ENCODE measurements at places on chromosomes 5 and 9.

GRCh38 chr5:173550641-173551040 is 65.8 kb downstream of the BOD1 start:
- no peak for DNase-seq

- DNase-seq = peak; percentile 8
Measured at GRCh38 chr5:111278858-111279504, 54.8 kb downstream of the CAMK4 start.

DNA sequence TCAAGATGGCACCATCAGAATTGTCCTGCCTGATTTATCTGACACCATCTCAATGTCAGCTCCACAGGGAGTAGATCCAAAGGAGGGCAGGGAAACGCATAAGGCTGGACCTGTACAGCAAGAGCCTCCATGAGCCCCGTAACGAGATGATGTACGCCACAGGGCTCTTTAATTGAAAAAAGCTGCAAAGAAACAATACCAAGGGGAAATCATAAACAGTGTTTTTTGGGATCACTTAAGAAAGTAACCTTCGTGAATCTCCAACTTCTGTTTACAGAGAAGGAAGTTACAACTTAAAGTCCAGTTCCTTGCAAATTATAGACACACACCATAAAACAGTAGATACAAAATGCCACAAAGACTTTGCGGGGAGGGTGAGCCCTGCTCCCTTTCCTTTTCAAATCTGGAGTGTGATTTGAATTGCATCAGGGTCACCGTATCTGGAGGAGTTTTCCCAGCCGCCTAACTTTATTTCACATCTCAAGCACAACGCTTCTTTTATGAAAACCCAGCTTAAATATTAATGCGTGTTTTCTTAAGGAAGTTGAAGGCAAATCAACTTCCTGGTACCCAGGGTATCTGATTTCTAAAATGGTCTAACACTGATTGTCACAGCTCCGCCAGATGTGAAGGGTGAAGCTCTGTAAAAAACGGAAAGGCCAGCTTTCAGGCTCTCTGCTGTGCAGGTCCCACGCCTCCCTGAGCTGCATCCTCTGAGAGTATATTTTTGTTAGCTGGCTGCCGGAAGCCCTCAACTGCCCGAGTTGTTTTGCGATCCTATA is 88.9 kb downstream of the EBF1 start:
- no peak for DNase-seq

DNA sequence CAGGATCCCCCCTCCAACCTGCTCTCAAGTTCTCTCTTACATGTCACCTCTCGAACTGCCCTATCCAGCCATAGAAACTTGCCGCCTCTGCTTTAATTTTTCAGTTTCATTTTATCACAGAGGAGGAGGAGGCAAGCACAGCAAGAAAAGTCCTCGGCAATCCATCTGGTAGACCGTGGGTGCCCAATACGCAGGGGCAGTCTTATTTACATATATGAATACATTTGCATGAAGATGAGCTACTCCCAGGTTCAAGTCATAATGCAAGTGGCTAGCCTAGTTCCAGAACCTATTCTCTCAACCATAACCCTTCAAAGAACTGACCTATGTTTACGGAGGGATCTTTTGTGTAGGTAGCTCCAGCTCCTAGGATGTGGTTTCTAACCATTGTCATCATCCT is 223.2 kb upstream of the PANK3 start:
- no peak for DNase-seq

GRCh38 chr5:73436535-73437100 is 12.0 kb downstream of the FOXD1 start:
- no peak for DNase-seq

- no peak for DNase-seq
Measured at GRCh38 chr9:76474419-76474818, 15.4 kb downstream of the GCNT1 start.

DNA sequence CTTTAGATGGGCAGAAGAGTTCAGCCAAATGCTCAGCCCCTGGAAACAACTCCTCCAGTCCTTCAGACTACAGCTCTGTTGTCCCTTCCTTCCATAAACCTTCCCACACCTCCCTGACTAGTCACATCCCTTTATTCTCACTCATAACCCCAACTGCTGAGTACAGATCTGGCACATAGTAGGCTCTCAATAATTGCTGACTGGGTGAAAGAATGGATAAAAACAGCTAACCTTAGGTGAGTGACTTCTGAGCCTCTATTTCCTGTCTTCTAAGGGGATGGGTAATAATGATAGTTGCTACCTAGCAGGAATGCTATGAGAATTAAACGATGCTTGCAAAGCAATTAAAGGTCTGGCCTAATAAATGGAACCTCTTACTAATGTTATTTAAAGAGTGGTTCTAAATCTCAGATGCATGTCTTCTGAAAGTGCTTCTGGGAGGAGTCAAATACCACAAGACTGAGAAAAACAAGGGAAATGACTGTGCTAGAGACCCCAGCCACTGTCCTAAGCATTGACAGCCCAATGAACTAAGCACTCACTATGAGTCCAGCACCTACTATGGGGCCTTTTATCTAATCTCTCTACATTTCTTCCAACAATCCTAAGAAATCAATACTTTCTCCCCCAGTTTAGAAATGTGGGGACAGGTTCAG is 2.5 kb upstream of the NR6A1 start:
- no peak for DNase-seq

DNA sequence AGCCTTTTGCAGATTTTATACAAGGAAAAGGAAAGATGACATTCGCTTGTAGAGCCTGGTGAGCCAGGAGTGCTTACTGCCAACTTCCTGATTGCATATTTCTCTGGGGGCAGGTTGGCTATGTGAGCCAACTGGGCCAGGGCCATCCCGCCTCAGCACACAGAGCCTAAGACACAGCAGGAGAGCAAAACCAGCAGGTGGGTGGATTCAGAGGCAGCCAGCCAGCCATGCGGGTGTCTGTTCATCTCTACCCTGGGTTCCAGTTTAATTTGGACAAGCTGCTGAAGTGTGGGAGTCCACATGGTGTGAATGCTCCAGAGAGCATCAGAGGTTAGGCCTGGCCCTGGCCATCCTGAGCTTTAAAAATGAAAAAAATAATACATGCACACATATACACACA is 291.4 kb downstream of the ARHGEF28 start:
- no peak for DNase-seq

DNA sequence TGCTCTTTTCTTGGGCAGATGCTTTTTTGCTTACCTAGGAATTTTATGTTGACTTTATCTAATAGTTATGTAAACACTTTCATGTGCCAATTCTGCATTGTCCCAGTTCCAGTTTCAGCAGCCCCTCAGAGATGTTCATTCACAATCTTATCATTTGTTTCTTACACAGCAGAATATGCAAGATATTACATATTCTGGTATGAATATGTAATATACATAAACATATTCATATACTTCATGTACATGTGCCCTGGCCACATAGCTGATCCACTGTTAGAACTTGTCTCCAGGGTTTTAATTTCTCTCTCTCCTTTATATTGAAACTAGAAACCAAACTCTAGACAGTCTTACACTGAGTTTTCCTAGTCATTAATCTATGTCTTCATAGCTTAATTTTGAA is 90.2 kb upstream of the PARP8 start:
- no peak for DNase-seq
